ENCODE measurements at places on chromosomes 4 and X.

DNA sequence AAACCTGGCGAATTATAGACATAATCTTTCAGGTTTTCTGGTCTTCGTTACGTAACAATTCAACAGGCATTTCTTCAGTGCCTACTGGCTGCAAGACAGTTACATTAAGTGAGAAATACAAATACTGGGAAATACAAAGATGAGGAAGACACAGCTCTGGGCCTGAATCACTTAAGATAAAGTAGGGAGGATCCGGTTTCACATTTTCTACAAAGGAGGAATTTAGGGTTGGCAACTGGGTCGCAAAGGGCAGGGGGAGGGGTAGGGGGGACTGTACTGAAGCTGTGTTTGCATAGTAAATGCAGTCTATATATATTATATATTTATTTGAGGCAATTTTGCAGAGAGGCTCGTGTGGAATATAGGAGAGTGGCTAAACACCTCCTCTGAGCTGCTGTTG is 107.4 kb downstream of the MAML3 start:
- no peak for DNase-seq

GRCh38 chr4:10706236-10706635 is 21.7 kb upstream of the CLNK start:
- DNase-seq = no peak

DNA sequence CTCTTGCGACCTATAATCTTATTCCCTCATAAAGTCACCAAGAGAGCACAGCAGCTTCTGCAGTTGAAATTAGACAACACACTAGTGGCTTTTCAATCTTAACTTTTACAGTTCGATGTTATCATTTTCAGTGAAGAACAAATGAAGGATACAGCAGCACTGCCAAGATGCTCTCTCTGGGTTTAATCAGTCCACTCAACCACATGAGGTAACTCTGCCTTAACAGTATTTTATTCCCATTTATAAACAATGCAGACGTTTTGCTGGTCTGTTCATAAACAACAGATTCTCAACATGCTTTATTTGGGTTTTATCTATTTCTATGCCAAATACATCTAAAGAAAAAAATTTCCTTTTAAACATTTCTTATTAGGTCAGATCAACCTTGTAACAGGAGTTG is 646.0 kb upstream of the FAM241A start:
- DNase-seq = no peak

DNA sequence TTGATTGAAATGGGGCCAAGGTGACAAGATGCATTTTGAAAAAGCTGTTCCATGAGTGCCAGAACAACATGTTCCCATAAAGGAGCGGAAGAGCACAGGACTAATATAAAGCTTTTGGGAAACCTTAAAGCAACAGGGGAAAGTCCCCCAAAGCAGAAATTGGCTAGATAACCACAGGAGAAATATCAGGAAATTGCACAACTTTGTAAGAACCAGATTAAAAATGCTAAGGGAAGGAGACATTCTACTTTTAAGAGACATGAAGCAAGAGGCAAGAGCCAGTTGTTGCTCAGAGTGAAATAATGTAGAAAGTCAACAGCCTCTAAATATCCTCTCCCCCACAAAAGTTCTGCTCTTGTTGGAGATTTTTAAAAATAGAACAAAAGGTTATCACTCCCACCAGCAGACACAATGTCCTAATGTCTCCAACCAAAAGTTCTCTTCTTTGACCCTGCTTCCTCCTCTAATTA is 85.2 kb upstream of the LNX1 start:
- no peak for DNase-seq

- no peak for DNase-seq
Measured at GRCh38 chrX:68433981-68434299, 645 bp upstream of the OPHN1 start.

- no peak for DNase-seq
Measured at GRCh38 chr4:14496408-14496807, 505.9 kb upstream of the CPEB2 start.

- DNase-seq = no peak
Measured at GRCh38 chr4:110518889-110519490, 43.0 kb downstream of the ENPEP start.

DNA sequence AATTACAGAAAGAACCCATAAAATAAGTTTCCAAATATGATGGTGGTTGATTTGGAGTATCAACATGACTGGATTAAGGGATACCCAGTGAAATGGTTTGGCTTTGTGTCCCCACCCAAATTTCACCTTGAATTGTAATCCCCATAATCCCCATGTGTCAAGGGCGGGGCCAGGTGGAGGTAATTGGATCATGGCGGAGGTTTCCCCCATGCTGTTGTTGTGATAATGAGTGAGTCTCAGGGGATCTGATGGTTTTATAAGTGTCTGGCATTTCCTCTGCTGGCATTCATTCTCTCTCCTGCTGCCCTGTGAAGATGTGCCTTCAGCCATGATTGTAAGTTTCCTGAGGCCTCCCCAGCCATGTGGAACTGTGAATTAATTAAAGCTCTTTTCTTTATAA is 39.1 kb downstream of the WDFY3 start:
- DNase-seq = no peak

DNA sequence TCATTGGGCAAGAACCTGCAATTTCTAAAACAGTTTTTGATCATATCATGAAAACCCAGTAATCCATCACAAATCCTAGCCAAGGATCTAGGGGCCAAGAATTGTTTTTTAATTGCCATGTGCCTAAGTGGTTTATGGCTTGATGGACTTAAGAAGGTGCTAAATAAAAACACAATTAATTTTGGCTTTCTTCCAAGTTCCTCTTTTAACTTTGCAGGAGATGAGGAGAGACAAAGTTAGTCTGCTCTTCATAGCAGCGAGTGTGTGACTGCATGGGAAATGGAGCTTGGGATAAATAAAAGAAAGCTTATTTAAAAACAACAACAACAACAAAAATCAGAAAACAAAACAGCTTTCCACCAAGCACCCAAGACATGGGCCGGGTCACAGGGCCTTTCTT is 41.4 kb downstream of the ARHGEF9 start:
- no peak for DNase-seq

- no peak for DNase-seq
Measured at GRCh38 chr4:53644607-53645006, 53.3 kb upstream of the LNX1 start.

- DNase-seq = no peak
Measured at GRCh38 chr4:109611045-109611646, 51.1 kb downstream of the MCUB start.

GRCh38 chr4:89929425-89930159 is 34.9 kb downstream of the MMRN1 start:
- DNase-seq = no peak

- no peak for DNase-seq
Measured at GRCh38 chr4:94416335-94416734, 35.4 kb upstream of the PDLIM5 start.

- no peak for DNase-seq
Measured at GRCh38 chr4:159428975-159429692, 326.3 kb downstream of the RAPGEF2 start.

- DNase-seq = no peak
Measured at GRCh38 chr4:53917729-53918128, 146.7 kb downstream of the CHIC2 start.

- no peak for DNase-seq
Measured at GRCh38 chrX:49066690-49067089, 7.1 kb downstream of the PRAF2 start.

- DNase-seq = no peak
Measured at GRCh38 chrX:55161581-55161980, 58.6 kb upstream of the PAGE5 start.

DNA sequence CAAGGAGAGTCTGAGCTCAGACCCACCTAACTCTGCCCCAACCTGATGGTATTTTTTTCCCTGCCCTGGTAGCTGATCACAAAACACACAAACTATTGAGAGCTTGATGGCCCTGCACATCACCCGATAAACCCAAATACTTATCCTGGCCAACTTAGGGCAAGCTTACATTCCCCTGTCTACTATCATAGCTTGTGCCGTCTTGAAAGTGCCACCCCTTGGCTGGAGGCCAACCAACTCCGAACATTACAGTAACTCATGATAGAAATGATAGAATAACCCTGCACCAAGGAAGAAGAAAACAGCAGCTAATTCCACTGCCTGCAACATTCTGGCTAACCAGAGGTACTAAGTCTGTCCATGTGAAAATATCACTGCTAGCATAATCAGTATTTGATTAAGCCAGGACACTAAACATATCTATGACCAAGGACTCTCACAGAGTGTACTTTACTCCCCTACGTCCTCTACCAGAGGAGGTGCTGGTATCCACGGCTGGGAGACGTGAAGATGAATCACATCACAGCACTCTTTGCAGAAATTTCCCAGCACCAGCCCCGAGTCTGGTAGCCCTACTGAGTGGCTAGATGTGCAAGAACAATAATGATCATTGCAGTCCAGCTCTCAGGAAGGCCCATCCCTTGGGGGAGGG is 8.9 kb downstream of the STBD1 start:
- no peak for DNase-seq

DNA sequence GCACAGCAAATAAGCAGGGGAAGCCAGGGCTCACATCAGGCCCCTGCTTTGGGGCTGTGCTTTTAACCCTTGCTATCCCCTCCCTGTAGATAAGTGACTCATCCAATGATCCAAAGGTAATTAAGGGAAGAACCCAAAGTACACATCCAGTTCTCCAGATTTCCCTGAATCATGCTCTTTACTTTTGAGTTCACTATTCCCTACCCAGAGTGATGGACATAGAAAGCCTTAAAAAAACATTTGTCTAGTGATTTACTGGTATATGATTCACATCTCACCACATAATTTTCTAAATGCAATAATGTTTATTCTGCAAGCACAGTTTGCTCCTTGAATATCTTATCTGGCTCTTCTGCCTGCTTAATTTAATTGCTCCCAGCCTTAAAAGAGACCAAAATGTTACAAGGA is 136.2 kb downstream of the PPP3CA start:
- no peak for DNase-seq

DNA sequence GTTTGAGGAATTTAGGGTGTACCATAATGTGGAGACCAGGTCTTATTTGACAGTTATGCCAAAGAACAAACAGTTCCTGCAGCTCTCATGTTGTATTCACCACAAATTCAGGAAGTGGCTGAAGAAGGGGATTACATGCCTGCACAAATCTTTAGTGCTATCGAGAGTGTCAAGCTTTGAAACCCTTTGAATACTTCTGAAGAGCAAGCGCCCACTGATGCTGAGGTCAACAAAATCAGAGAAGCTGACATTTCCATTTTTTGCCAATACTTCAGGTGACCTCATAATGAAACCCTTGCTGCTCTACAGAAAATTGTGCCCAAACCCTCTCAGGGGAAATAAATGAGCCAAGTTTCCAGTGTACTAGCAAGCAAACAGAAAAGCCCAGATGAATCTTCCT is 28.4 kb downstream of the PAK3 start:
- DNase-seq = no peak

DNA sequence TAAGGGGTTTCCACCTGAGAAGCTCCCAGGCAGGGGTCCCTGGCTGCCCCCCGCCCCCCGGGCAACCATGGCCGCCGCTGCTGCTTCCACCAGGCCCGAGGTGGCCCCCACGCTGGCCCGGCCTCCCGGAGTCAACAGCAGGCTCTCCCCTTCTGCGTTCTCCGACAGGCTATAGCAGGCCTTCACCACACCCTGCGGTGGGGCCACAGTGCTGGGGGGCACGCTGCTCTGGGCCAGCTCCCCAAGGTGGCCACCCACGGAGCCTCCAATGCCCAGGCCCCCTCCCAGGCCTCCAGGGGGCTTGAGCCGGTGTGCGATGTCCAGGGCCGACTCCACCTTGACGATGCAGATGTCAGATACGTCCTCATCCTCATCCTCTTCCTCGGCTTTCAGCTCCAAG is 72.5 kb downstream of the UBE2K start:
- DNase-seq = no peak

GRCh38 chr4:178387756-178388155 is 945.5 kb upstream of the AGA start:
- DNase-seq = no peak

DNA sequence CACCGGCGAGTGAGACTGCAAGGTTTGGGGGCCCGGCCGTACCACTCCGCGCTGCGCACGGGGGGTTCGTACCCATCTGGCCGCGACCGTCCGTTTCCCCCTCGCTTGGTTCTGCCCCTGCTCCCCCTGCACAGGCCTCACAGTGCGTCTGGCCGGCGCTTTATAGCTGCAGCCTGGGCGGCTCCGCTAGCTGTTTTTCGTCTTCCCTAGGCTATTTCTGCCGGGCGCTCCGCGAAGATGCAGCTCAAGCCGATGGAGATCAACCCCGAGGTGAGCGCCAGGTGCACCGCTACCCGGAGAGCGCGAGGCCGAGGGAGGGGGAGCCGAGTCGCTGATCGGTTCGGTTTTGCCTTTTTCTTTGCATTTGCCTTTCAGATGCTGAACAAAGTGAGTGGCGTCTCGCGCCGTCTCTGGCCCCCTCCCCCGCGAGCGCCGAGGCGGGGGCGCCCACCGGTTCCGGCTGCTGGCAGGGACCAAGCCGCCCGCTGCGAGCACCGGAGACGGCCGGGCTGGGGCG is at the start of gene UCHL1:
UCHL1 (plus strand) TSS at position 189 of the 517 bp plus-strand sequence; CDS start at position 238, 49 bp downstream.
- DNase-seq = no peak

DNA sequence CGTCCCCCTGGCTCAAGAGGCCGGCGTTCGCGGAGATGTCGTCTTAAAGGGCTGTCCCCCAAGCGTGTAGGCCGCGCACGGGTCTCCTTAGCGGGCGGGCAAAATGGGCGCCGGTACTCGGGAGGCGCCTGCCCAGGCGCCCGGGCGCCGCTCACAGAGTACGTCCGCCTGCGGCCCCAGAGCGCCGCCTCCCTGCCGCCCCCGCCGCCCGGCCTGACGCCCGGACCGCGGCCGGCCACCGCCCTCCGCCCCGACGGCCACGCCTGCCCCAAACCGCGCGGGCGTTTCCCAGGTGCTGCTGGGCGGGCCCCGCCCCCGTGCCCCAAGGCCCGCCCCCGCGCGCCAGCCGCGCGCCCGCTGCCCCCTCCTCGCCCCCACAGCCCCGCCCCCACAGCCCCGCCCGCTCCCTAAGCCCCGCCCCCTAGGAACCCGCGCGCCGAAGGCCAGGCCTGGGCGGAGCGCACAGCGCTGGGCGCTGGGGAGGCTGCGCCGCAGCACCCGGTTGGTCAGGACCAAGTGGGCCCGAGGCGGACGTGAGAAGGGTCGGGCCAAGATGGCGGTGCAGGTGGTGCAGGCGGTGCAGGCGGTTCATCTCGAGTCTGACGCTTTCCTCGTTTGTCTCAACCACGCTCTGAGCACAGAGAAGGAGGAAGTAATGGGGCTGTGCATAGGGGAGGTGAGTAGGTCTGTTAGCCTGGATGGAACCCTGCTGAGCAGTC is at the start of the genes BRCC3, CMC4 and MTCP1:
BRCC3 (plus strand) TSS at position 534 of the 719 bp plus-strand sequence; CDS start at position 554, 20 bp downstream.
CMC4 (minus strand) TSS at position 162 of the 719 bp plus-strand sequence. CDS start 7,113 bp downstream, outside the sequence.
MTCP1 (minus strand) TSS at position 162 of the 719 bp plus-strand sequence. CDS start 5,126 bp downstream, outside the sequence.
- DNase-seq = peak; percentile 52

DNA sequence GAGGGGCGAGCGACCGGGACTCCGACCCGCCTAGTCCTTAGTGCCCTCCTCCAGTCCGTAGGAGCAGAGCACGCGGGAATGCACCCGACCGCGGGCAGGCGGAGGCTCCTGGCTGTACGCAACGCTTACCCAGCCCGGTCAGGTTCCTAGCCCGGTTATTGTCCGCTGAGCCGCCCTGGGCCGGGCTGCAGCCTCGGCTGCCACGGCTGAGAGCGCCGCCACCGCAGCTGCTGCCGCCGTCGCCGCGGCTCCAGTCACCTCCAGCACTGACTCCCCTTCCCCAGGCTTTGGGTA is at the start of gene AMER1:
AMER1 (minus strand) TSS at position 268 of the 294 bp plus-strand sequence. CDS start 12,422 bp downstream, outside the sequence.
- no peak for DNase-seq

- no peak for DNase-seq
Measured at GRCh38 chr4:35757836-35758235, 486.5 kb downstream of the ARAP2 start.

- DNase-seq = no peak
Measured at GRCh38 chr4:89411539-89412309, 104.1 kb upstream of the GPRIN3 start.

Data from stimulated activated CD8-positive, alpha-beta memory T cell treated with anti-CD3 and anti-CD28 coated beads, Interleukin-4, amount 100 ng/mL, for 1 hour (primary cell).